Cortex of kidney (tissue), 1 donor: ENCODE measurements at places on chromosomes 5 and 9.

DNA sequence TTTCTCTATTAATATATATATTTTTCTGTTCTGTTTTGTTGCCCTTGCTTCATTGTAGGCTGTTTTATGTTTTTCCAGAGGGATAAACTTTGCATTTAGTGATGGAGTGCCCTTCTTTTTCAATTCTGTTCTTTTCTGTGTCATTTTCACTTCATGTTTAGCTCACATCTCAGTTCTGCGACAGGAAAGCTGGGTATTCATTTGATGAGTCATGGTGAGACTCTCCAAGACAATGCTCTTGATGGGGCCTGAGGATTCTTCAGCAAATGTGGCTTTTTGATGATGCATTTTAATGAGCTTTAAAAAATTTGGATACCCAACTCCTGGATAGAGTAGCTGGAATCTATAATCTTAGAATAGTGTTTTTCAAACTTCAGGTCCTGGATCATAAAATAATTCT lies 56.5 kb upstream of the SPATA31D4 start:
- no peak for DNase-seq

DNA sequence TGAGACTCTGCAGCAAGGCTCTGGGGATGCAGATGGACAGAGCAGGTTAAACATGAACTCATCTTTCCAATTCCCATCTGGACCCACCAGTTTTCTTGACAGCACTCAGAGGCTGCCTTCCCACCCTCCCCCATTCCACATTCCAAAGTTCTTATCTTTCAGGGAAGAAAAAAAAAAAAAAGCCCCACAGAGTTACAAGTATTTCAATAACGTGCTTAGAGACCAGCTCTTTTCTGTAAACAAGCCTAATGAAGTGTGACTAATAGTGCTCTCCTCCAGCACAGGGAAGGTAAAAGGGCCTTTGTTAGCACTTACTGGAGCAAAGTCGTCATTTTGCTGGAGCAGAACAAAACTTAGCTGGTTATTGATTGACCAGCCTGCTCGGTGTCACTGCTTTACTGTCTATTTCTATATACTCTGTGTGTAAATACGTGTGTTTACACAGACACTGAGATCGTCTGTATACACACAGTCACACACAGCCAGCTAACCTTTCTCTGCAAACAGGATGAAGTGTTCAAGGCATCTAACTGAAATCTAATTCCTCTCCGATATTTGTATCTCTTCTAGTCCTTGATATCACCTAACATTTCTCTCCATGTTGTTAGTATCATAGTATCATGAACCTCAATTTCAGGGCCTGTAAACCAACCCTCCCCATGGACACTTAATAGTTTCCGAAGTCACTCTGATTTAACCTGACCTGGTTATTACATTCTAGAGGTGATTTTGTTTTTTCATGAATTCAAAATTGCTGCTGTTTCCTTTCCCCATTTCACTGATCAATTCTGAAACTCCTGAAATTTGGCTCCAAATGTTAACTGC lies 84.9 kb downstream of the ZNF608 start:
- DNase-seq: no peak

GRCh38 chr9:129201866-129202265 lies 23.8 kb upstream of the IER5L start:
- DNase-seq: no peak

DNA sequence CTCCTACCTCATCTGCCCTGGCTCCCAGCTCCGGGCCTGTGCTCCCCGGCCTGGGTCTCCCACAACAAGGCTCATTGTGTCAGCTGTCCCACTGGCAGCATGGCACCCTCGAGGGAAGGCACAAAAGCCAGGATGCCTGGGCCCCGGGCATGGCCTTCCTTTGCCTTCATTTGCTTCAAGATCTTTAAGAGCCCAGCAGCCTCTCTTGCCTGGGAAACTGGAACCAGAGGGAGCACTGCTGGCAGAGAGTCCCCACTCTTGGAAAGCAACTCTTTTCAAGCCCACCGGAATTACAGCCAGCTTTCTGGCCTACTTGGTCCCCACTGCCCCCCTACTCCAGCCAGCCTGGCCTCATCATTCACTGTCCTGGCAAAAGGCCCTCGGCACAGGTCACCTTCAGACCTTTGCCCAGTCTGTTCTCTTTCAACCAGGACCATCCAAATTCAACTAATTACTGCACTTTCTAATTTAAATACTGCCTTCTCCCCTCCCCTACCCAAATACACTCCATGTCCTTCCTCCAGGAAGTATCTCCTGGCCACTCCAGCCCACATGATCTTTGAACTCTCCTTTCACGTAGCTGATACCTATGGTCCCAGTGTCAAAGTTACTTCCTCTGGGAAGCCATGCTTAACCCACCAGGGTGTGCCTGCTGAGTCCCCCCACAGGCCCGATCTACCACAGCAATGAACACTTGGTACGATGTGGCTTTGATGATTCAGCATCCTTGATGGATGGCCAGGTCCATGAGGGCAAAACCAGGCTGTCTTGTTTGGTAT lies 8.9 kb downstream of the ZER1 start:
- no peak for DNase-seq

GRCh38 chr5:8784692-8785091 lies 761.2 kb downstream of the SEMA5A start:
- no peak for DNase-seq

- no peak for DNase-seq
These were observed 2.2 kb downstream of the PLCXD3 start for GRCh38 chr5:41508186-41508585.
